ENCODE measurements at places on chromosomes 4 and X.
A peak's percentile ranks its signal among the peaks of the same experiment; 100 is the strongest.

DNA sequence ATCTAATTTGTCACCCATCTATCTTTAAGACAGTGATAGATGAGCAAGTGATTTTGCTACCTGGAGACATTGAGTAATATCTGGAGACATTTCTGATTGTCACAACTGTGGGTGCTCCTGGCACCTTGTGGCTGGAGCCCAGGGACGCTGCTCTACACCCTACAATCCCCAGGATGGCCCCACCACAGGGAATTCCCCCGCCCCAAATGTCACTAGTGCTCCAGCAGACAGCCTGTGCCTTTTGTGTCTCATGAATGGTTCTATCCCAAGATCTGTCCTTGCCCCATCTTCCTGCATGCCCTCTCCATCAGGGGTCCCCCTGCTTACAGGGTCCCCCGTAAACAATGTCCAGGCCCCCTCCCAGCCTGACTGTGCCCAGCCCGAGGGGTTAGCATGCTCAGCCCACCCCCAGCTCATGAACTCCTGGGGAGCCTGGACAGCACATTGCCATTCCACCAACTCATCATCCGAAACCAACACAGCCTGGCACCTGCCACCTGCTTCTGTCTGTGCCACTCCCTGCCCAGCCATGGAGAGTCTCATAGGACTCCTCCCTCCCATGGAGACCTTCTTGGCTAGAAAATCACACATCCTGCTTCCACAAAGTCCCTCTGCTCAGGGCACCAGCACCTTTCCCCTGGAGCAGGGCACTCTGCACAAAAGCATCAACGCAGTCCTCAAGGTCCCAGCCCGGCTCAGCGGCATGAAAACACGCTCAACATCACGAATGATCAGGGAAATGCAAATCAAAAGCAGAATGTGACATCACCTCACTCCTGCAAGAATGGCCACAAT, 5.7 kb downstream of the P2RY8 start:
- DNase-seq, result no peak

GRCh38 chr4:145230726-145231125, 50.3 kb upstream of the OTUD4 start:
- no peak for DNase-seq

GRCh38 chrX:121455890-121456289, 408.5 kb downstream of the GLUD2 start:
- no peak for DNase-seq

DNA sequence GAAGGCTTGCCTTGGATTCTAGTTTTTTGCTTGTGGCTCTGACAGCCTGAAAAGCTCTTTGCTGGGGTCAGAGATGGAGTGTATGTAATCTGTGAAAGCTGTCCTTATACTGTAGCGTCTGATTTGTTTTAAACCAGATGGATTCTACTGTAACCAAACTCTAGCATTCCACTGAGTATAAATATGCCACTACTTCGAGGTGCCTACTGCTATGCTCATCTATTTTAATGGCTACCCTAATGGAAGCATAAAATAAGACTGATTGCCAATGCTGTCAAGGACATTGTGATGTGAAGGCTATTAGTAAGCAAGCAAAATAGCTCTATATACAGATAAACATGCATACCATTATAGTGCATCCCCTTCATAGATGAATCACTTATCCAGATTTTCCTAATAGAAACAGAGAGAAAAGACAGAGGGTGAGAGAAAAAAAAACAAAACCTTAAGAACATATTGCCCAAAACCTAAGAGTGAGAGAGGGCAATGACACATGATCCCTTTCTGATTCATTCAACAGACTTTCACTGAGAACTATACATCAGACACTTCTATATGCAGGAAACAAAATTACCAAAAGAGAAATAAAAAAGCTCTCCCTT, 1025.8 kb upstream of the LCORL start:
- DNase-seq, result no peak

- no peak for DNase-seq
These were observed 70.8 kb upstream of the RAI2 start for GRCh38 chrX:17931855-17932254.

GRCh38 chr4:172985552-172985951, 183.1 kb upstream of the GALNT7 start:
- DNase-seq, result no peak

- DNase-seq, result no peak
These were observed 74.7 kb downstream of the FAM47B start for GRCh38 chrX:35017284-35017683.

DNA sequence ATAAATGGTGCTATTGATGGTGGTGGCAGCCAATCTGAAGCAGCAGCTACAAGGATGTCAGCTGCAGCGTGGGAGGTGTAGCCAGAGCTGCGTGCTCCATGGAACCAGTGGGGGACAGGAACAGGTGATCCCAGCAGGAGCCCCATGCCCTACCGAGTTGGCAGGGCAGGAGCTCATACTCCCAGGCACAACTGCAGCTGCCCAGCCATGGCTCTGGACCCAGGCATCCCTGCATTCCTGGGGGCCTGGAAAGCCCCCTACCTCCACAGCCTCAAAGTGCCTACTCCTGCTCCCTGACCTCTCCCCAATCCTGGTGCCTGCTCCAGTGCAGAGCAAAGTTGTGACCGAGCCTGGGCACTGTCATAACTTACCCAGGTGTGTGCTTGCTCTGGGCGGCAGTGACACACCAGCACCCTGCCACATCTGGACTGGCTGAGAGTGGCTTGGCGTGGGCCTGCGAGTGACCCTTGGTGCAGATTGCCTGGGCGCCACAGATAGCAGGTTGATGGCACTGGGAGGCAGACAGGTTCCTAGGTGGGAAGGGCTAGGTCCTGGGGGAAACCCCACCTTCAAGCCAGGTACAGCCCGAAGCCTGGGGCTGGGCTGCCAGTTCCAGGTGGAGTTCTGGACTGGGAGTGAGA, 101.1 kb downstream of the DCAF12L2 start:
- no peak for DNase-seq

DNA sequence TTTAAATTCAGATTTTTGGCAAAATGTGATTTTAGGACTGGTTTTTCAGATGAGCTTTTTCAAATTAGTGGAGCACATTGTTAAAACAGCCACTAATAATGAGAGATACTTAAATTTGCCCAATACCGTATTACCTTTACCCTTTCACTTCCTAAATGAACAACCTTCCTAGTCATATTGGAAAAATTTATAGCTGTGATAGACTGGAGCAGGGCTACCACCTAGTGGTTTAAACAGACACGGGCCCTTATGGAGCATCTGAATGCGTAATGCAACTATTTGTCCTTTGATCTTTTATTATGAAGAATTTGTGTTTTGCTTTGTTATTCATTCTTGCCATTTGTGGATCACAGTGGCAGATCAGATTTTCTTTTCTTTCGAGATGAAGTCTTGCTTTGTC, 72.7 kb downstream of the KDM6A start:
- no peak for DNase-seq

GRCh38 chr4:10164877-10165283, 48.3 kb upstream of the WDR1 start:
- no peak for DNase-seq

DNA sequence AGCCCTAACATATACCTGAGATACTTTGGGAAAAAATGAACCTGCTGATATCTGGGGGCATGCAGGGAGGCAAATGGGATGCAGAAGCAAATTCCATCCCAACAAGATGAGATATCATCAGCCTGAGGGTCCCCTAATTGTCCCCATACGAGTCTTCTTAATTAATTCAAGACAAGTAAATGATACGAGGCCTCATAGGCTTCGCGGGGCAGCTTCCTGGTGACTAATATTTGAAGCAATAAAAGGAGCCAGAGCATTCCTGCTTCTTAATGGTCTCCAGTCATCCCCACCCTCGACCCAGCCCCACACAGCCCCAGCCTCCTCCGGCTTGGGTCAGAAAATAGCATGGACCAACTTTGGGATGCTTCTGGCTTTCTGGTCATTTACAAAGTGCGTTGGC, 99.6 kb upstream of the MSX1 start:
- DNase-seq, result no peak

DNA sequence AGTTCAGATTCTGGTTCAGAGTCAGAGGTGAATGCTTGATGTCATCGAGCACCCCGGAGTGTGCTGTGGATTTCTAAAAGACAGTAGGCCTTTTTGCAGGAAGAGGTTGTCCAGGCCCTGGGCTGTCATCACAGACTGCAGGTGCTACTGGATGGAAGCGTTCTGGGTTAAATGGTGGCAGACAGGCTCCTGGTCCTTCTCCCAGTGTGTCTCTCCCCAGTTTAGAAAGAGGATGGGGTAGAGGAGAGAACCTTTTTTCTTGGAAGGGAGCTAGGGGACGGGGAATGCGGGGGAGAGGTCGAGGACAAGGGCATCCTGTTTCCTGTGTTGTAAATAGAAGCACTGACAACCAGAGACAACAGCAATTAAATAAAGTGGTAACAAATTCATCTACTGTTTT, 102.3 kb upstream of the NUDT6 start:
- DNase-seq, result no peak

DNA sequence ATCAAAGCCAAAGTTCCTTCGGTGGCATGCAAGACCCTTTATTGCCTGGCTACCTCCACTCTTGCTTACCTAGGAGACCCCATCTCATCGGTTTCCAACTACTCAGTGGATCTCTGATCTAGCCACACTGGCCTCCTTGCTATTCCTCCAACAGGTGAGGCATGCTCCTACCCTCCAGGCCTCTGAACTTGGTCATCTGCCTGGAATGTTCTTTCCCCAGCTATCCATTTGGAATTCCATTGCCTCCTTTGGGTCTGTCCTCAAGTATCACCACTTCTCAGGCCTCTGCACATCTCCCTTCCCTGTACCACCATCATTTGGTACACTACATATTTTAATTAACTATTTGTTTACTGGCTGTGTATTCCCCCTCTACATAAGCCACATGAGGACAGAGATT, 11.2 kb downstream of the LGI2 start:
- DNase-seq, result no peak

DNA sequence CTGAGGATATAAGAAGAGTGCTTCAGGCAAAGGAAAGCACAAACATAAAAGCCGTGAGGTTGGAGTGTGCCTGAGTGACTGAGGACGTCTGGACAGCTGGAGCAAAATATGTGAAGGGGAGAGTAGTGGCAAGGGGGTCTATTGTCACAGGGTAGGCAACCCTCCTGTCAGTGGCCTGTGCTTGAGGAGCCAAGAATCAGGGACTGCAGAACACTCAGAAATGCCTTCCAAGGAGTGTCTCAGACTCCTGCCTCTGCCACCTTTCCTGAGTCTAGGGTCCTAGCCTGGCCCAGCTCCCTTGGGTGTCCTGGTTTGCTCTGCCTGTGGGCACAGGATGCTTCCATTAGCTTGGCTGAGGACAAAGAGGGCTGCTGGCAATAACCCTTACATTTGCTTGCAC, 152.5 kb upstream of the PJA1 start:
- no peak for DNase-seq

- DNase-seq, result no peak
These were observed 42.3 kb downstream of the STX18 start for GRCh38 chr4:4499438-4500123.

DNA sequence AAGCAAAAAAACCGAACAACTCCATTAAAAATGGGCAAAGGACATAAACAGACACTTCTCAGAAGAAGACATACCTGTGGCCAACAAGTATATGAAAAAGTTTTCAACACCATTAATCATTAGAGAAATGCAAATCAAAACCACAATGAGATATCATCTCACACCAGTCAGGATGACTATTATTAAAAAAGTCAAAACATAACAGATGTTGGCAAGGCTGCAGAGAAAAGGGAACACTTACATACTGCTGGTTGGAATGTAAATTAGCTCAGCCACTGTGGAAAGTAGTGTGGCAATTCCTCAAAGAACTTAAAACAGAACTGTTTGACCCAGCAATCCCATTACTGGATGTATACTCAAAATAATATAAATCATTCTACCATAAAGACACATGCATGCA, 436.3 kb downstream of the KLHL13 start:
- no peak for DNase-seq

GRCh38 chr4:140799686-140800225, 43.6 kb upstream of the TBC1D9 start:
- DNase-seq, result no peak

- DNase-seq, result no peak
These were observed 1286.9 kb downstream of the ADGRL3 start for GRCh38 chr4:62487016-62487415.

DNA sequence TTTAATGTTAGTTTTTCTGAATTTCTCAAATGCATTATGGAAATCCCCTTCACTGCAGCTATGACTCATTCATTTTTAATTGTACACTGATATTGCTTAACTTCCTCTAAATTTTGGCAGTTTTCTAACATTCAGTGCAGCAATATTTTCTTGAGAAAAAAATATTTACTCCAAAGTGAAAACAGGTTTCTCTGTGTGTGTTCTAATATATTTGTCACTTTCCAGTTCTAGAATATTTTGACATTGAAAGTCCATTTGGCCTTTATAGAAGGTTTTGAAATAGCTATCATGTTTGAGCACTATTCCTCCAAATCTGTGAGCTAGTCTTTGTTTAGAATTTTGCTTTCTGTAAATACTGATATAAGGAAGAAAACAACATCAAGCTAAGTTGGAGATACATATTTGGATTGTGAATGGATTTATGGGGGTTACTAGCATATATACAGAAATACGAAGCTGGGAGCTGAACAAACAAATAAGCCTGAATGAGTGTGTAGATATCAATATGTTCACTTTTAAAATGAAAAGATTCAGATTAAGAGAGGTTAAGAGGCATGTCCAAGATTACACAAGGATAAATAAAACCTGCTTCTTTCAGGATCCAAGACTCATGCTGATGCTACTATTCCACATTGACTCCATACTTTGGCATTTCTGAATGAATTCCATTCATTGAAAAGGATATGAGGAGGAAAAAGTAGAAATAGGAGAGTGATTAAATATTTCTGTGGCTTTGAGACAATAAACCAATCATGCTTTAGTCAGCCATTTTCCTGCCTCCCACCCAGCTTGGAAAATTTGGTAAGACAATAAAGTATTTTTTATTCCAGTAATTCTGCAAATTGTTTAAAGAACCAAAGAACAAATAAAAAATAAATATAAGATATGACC, 57.3 kb upstream of the SLIT2 start:
- no peak for DNase-seq

- DNase-seq, result no peak
These were observed 25.8 kb upstream of the ARHGAP24 start for GRCh38 chr4:85448906-85449890.

DNA sequence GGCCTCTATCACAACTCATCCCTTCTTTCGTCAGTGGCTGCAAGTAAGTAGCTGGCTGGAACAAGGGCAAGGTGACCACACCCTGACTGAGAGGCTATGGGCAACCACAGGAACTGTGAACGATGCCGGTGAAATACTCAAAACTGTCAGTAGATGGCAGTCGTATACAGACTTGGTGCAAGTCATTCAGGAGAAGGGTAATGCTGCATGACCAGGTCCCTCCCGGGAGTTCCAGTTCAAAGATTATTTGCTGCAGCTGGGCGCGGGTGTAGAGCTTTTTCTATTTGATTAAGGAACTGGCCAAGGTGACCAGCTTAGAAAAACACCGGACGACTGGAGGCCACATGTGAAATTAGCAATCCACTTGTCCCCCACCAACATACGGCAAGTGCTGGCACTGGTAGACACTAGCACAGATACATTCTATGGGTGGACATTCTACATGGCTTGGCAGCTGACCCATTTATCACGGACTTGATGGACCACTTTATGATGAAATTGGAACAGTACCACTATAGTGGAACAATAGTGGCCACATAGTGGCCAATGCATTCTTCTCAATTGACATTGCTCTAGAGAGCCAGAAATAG, 726.6 kb downstream of the TRAM1L1 start:
- peak; percentile 92 for DNase-seq

- DNase-seq, result no peak
These were observed 14.7 kb upstream of the FAM47B start for GRCh38 chrX:34927866-34928265.
